Immature natural killer cell (primary cell): ENCODE measurements at places on chromosomes 12 and 14.

- DNase-seq = no peak
Observed at GRCh38 chr12:17588968-17589367, 501.0 kb downstream of the RERGL start.

DNA sequence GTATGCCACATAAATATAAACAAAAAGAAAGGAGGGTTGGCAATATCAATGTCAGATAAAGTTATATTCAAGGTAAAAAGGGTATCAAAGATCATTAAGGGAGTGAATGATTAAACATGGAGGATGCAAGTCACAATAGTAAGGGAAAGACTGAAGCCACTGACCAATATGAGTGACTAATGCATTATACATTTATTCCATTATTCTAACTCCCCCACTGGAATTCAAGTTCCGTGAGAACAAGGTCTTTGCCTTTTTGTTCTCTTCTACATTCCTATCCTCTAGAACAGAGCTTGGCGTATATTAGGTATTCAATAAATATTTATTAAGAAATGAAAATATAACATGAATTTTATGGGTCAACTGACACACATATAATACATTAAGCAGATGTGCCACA lies 30.7 kb downstream of the MAP4K5 start:
- no peak for DNase-seq

- DNase-seq = no peak
Observed at GRCh38 chr12:78088391-78088832, 257.7 kb downstream of the NAV3 start.

DNA sequence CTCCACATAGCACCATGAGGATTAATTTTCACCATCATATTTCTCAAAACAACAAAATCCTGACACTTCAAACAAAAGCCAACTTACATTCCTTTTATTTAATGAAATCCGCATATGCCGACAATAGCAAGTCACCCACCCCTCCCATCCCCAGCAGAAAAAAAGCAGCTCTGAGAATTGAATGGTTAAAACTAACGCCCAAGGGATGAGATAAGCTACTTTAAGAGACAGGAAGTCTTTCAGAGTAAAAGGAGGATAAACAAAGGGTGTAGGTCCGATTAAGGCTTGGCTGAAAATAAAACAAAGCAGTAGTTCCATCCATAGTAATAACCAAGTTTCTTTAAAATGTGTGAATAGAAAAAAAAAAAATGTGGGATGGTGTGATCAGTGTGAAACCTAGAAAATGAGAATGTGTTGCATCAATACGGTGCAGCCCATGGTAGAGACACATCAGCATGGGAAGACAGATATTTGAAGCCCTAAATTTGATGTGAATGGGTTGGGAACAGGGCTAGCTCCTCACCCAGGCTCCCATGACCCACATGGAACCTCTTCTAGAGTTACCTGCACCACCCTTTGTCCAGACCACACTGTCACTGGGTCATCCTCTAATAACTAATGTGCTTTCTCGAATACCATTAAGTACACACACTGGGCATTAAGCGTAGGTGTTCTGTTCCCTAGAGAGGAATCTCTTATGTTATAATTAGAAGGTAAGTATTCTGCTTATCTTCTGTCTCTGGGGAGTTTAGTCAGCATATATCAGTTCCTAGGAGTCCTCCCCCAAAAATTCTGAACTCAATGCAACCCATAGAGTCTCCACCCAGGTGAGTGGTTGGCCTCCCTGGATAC lies 31.7 kb downstream of the RTRAF start:
- DNase-seq = no peak

DNA sequence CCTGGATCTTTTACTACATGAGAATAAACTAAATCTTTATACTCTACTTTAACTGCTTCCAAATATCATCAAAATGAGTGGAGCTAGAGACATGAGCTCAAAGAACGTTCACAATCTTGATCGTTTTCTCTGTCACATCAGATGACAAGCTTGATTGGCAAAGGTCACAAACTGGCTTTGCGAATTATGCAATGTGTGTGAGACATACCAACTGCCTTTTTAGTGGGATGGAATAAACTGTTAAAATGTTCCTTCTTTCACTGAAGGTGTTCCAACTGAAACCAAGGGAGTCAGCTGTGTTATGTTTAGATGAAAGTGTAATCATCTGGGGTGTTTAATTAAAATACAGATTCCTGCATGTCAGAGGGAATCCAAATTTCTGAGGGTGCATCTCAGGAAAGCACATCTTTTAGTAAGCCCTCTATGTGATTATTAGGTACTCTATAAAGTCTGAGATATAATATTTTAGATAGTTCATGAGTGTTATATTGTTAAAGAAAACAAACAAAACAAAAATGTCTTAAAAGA lies 21.9 kb downstream of the KITLG start:
- DNase-seq = no peak

DNA sequence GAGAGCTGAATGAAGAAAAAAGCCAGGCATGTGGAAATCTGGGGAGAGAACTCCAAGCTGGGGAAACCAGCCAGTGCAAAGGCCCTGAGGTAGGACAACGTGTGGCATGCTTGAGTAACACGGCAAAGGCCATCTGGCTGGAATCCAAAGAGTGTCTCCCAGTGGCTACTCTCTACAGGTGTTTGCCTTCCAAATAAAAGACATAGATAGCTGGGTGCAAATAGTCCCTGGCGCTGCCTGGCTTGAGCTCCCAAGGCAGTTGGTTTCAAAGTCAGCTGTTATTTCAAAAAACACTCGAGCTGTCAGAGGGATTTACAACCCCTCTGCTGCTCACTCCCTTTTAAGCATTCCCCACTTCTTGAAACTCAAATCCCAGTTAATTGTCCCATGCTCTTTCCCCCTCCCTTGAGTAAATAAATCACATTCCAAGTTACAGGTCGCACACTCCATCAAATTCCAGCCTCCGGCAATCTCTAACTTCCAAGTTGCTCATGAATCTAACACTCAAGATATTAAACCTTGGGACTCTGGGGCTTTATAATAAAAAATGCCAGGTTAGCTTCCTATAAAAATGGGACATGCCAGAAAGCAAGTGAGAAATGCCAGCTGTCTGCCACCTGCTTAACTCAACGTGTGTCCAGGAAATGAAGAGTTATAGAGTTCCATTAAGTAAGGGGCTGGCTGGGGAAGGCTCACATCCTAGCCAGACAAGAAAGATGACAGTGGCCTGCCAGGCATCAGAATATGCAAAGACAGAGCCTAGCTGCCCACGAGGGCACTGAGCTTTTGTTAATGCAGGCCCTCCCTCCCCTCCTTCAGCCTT lies 133.6 kb upstream of the NOS1 start:
- no peak for DNase-seq

DNA sequence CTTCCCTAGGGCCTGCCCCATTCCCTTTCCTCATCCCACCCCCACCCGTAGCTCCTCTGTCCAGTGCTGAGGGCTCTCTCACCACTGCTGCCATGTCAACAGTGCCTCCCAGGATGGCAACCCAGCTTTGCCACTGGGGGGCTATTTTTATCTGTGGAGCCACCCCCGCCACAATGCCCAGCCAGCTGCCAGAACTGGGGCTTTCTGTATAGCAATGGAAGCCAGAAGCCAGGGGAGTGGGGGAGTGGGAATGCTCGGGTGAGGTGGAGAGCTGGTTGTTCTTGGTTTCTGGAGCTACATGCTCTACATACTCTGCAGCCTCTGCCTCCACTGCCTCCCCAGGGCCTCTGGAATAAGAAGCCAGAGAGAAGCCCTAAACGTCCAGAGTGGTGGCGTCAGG lies 8.9 kb downstream of the PDE1B start:
- no peak for DNase-seq

DNA sequence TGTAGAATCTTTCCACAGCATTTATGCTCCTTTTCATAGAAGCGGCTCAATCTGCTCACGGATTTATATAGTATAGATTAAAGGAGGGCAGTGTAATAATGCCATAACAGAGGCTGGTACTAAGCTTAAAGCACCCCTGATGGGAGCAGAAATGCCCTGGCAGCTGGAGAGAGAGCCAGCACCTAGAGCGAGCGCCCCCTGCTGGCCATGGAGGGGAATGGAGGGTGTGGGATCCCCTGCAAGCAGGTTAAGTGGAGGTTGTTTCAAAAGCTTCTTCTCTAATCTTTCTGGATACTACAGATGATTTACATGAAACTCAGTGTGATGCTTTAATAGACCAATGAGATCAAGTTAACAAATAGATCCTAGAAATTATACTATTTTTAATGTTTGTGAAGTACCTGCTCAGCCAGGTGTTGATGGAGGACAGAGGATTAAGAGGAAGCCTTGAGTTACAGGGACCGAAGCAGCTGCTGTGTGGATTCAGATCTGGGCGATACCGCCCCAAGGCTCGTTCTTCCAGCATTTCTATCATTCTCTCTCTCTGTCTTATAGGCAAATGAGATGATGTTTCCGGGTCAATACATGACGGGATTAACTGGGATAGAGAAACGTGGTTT lies 1519.3 kb upstream of the TMEM132C start:
- DNase-seq = peak; percentile 7

DNA sequence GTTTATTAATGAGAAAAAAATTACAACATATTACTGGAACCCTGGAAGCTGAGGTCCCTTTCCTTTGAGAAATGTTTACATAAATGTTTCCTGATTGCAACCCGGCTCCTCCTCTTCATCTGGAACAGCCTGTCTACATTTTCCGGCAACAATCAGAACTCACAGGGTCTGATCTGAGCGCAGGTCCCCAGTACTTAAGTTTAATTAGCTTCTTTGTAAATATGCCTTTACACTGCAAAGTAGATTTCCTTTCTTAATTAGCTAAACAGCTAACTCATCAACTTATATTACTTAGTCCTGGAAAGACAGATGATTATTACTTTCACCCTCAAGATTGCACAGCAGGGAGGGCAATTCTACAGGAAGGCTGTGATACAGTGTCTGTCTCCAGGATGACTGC lies 213.0 kb downstream of the MON2 start:
- no peak for DNase-seq

- DNase-seq = no peak
Observed at GRCh38 chr14:99892406-99892805, 99.2 kb downstream of the EML1 start.

- no peak for DNase-seq
Observed at GRCh38 chr12:32841061-32841460, 55.5 kb downstream of the PKP2 start.

GRCh38 chr12:68011882-68012207 lies 22.6 kb downstream of the IFNG-AS1 start:
- DNase-seq = no peak

- no peak for DNase-seq
Observed at GRCh38 chr12:29564925-29565324, 67.4 kb upstream of the OVCH1 start.

DNA sequence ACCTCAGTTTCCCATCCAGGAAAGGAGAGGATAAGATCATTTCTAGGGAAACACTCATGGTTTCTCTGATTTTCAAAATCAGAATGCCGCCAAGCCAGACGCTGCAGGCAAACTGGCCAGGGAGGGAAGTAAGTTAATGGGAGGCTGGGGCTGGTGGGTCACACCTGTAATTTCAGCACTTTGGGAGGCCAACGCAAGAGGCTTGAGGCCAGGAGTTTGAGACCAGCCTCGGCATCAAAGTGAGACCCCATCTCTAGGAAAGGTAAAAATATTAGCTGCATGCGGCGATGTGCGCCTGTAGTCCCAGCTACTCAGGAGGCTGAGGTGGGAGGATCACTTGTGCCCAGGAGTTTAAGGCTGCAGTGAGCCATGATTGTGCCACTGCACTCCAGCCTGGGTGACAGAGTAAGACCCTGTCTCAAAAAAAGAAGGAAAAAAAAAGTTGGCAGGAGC lies 587 bp downstream of the SELPLG start:
- DNase-seq = no peak

GRCh38 chr12:72493407-72493806 lies 221.2 kb downstream of the TRHDE start:
- DNase-seq = no peak

- DNase-seq = no peak
Observed at GRCh38 chr14:100611811-100612480, 24.7 kb upstream of the BEGAIN start.
